ENCODE measurements at places on chromosomes 3 and 15.

DNA sequence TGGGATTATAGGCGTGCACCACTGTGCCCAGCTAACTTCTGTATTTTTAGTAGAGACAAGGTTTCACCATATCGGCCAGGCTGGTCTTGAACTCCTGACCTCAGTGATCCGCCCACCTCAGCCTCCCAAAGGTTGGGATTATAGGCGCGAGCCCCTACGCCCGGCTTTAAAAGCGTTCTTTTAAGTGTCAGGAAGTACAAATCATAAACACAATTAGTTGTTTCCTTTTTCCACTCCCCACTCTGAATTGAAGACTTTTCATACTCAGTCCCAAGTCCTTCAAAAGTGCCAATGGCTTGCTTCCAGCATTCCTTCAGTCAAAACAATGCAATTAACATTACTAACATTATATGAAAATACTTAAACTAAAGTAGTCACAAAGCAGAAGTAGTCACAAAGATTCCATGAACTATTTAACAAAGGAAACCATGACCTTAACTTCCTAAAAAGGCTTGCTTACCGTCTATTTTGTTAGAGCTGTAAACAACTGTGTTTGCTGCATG is 8.1 kb downstream of the WDR82 start:
- DNase-seq: no peak

GRCh38 chr3:158571969-158572765 is 1.2 kb downstream of the MLF1 start:
- no peak for DNase-seq

- DNase-seq: no peak
Measured at GRCh38 chr3:5798809-5799208, 611.3 kb downstream of the EDEM1 start.

- no peak for DNase-seq
Measured at GRCh38 chr3:12894629-12895028, 53.3 kb upstream of the RPL32 start.

- DNase-seq: no peak
Measured at GRCh38 chr3:83941990-83942745, 1016.6 kb upstream of the CADM2 start.

DNA sequence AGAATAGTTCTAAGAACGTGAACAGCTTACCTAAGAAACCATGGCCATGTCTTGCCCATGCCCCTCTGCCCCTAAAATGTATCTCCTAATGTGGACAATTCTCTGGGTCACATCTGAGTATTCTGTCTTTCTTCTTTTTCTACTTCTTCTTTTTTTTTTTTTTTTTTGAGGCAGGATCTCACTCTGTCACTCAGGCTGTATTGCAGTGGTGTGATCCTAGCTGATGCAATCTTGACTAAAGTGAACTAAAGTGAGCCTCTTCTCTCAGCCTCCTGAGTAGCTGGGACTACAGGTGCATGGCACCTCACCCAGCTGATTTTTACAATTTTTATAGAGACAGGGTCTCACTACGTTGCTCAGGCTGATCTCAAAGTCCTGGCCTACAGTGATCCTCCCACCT is 204.8 kb upstream of the ZPLD1 start:
- no peak for DNase-seq

GRCh38 chr3:52881871-52882270 is 15.5 kb downstream of the STIMATE start:
- DNase-seq: no peak

DNA sequence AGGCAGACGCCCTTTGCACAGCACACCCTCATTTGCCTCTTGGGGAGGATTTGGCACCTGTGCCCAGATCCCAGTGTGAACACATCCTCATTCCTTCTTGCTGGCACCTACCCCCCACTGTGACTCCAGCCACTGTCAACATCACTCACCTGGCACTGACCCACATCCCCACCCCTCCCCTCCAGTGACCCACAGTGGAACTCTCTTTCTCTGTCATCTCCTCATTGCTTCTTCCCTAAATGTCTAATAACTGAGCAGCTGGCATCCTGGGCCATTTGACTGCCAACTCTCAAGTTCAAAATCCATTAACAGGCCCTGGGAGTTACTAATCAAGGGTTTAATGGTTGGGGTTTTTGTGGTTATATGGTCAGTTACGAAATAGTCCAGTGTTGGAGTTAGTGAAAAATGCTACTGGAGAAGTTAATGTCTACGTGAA is 14.4 kb downstream of the SNAPC5 start:
- no peak for DNase-seq

GRCh38 chr15:73244333-73244732 is 124.4 kb downstream of the HCN4 start:
- DNase-seq: no peak

DNA sequence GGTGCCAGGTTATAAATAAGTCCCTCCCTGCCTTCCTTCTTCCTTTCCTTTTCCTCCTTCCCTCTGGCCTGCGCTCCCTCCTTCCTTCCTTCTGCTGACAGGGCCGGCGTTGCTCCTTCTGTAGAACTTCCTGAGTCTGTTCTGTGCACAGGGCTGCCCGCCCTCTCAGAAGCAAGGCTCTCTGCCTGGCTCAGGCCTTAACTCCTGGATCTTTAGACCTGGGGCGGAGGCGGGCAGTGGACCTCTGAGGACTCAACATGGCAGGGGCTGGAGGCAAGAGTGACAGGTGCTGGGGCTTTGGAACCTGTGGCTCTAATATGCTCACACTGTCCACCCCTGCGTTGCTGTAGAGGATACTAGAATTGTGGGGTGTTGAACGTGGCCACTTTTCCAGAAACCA is 86.4 kb upstream of the SEC13 start:
- no peak for DNase-seq

DNA sequence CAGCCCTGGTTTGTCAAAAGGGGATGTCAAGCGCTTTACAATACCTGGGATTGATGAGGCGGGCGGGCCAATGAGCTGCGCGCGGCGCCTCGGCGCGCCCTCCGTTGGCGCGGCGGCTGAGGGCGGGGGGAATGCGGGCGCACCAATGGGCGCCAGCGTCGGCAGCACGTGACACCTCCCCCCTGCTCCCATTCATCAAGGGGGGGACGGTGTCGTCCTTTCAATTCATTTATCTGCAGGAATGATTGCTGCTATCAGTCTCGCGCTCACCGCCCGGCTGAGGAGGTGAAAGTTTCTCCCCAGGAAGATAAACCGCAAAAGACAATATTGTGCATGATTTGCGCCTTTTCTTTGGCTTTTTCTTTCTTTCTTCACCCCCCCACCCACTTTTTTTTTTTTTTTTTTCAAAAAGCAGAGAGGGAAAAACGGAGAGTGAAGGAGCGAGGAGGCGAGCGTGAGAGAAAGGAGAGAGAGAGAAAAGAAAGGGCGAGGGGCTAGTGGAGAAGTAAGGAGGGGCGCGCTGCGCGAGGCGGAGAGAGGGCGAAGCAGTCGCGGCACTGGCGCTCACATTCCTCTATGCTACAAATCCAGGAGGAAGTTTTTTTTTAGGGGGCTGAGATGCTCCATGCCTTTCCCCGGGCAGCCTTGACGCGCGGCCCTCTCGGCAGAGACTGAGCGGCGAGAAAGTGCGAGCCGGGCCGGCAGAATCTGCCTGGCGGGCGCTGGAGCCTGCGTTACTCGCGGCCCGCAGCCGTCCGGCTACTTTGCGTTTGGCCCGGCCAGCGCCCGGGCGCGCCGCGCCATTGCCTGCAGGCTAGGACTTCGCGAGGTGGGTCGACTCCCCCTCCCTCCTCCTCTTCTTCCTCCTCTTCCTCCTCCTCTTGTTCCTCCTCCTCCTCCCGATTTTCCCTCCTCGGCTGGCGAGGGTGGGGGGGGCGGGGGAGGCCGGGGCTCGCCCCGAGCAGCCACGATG is at the start of gene ZIC1:
TSS of gene ZIC1 (plus strand) at position 223 of the 973 bp plus-strand sequence. CDS start at position 971, 748 bp downstream.
- DNase-seq: no peak

- no peak for DNase-seq
Measured at GRCh38 chr3:103499132-103499900, 1064.5 kb downstream of the ZPLD1 start.

- no peak for DNase-seq
Measured at GRCh38 chr3:128489674-128489926, 3.4 kb downstream of the GATA2 start.

- DNase-seq: no peak
Measured at GRCh38 chr15:63983061-63983711, 63.1 kb downstream of the DAPK2 start.

- no peak for DNase-seq
Measured at GRCh38 chr15:80462111-80462510, 57.9 kb downstream of the ARNT2 start.

- DNase-seq: peak; percentile 87
Measured at GRCh38 chr15:67043939-67044771, 21.2 kb upstream of the SMAD3 start.

DNA sequence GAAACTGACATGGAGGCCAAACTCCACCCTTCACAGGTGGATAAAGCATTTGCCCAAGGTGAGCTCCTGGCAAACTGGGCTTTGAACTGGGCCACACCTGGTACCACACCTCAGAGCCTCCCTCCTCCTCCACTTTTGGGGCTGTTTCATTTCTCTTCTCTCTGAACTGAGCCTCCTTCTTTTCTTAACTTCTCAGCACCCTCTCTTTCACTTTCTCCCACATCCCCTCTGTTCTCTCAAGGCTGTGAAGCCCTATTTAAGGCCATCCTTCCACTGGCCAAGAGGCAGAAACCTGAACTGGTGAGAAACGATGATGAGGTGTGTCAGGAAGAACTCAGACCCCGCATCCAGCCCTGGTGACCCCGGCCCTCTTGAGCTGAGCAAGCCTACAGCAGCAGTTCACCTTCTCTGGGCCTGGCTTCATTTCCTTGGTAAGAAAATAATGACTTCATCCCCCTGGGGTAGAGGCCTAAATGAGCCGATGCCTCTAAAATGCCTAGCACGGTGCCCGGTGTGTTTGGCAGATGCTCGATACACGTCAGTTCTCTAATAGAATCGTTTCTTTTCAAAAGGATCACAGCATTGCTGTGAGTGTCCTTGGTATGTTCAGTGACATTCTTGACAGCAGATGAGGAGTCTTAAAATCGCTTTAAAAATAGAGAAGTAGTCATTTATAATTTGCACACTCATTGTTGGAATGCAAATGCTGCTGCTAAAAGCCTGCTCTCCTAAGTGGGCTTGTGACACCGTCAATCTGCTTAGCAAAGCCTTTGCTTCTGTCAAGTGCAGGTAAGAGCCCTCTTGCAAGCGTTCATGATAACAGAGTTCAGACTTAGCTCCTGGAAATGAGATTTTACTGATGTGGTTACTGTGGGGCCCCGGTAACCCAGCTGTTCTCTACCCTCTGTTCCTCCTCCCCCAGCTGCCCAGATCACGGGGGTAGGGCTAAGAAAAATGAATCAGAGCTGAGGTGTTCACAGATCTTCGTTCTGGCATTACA is 97.7 kb upstream of the ATP2B2 start:
- DNase-seq: no peak

- DNase-seq: no peak
Measured at GRCh38 chr3:126128504-126129397, 44.8 kb upstream of the SLC41A3 start.

- no peak for DNase-seq
Measured at GRCh38 chr3:106367496-106367895, 498.7 kb upstream of the CBLB start.

DNA sequence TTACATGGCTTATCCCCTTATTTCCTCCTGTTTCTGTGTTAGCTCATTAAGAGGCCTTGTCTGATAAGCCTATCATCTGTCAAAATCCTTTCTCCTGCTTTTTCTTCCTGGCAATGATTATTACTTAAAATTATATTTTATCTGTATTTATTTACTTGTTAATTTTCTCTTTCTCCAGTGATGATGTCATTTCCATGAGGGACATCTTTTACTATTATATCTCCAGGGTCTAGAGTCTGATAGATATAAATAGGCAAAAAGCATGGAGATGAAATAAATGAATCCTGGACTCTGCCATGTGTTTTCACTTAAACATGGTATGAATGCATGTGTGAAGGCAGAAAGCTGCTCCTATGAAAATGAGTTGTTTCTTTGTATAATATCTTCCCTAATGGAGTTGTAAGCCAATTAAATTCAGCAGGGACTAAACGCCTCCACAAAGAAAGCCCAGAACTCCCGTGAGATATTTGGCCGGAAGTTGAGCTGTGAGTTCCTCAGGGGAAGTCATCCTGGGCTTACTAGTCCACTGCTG is 375.2 kb downstream of the TUSC7 start:
- no peak for DNase-seq

GRCh38 chr3:132804498-132804897 is 82.3 kb upstream of the NPHP3 start:
- DNase-seq: no peak

- DNase-seq: no peak
Measured at GRCh38 chr15:40844696-40845030, 815 bp downstream of the SPINT1 start.

GRCh38 chr15:30940359-30940758 is 36.6 kb downstream of the FAN1 start:
- DNase-seq: no peak

DNA sequence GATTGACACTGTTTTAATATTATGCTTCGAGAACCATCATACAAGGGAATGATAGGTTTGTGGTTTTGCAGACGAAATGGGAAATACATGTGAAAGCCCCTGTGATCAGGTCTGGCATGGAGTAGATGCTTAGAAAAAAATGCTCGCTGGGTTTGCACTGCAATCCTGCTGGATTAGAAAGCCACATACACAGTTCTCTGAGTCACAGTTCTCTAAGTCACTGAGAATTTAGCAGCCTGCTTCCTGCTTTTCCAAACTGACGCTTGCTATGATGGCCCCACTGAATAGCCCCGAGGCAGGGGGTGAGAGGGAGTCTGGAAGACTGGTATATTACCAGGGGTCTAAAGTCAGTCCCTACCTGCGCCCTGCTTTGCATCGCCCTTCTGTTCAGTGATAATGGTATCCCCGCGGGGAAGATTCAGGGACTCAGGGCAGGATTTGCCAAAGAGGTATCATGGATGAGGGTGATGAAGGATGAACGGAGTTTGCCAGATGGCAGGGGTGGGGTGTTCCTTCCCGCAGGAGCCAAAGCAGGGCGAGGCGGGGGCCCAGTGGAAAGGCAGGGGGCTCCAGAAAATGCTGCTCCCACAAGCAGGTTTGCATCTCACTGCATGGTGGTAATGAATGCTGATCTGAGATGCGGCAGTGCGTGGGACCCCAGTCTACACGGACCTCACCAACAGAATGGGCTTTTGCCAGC is 82.3 kb downstream of the IQSEC1 start:
- no peak for DNase-seq

- no peak for DNase-seq
Measured at GRCh38 chr3:14323401-14324223, 78.8 kb upstream of the SLC6A6 start.

GRCh38 chr15:29636140-29636539 is 186.1 kb downstream of the TJP1 start:
- DNase-seq: no peak

DNA sequence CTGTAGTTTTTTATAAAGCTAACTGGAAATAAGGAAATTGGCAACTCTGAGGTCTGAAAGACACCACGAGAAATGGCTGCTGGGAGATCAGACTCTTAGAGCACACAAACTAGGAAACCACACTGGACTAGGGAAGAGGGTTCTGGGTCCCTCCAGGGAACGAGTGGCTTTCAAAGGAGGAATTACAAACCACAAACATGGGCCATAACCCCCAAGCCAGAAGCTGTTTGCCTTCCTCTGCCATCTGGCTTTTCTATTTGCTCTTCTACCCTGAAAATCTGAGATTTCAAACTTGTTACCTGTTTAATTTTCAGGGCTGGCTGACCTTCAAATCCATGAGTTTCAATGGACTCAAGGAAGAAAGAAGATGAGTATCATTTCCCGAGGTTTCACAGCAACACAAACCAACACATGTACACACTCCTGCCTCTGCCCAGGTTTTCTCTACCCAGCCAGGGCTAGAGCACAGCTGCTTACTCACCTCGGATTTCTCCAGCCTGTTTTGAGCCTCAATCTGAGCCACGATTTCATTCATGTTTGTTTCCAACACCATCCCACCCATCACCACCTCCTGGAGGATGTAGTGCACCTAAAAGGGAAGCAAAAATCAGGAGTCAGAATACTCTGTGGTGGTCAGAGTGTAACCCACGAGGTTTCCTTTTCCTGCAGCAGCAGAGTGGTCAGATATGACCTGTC is 22.6 kb upstream of the ANPEP start:
- no peak for DNase-seq
